ENCODE measurements at places on chromosomes 4 and X. TPM values are rescaled to one million over a fixed set of nuclear protein-coding genes. Genes with fewer than 3 reads are reported as not detected.

- DNase-seq = no peak
Measured at GRCh38 chr4:165324236-165324917, 3.1 kb upstream of the MSMO1 start.

DNA sequence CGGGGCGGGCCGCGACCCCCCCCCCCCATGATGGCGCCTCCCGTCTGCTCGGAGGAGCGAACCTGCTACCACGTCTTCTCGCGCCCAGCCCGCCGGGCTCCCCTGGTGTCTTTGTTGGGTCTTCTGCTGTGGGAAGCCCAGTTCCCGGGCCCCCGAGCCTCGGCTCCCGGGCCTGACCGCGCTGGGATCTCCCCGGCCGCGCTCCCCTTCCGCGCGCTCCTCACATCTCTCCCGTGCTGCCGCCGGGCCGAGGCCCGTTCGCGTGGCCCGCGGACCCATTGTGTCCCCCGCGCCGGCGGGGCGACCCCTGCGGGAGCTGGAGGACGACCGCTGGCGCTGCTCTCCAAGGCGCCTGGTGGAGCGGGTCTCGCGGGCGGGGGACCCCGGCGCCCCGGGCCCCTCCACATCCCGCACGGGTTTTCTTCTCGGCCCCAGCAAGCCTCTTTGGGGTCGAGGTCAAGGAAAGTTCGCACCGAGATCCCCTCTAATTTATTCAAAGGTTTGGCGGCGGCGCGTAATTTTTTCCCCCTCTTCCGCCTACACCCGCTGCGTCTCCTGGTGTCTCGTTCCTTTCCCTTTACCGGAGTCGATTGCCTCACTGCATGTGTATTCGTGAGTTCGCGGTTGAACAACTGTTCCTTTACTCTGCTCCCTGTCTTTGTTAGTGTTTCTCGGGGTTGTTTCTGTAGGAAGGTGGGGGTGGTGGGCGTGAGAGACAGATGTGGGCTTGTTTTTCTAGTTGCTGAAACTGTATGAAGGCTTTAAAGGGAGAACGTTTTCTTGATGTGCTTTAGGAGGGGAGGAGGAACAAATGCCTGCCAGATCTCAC is 770 bp downstream of the SMAD1 start:
- DNase-seq = peak; percentile 76

GRCh38 chrX:87003031-87003430 is 514.6 kb upstream of the KLHL4 start:
- DNase-seq = no peak

Gene BEX2
- 0.77 TPM for total RNA-seq

Gene HTN3
- not detected for total RNA-seq

GRCh38 chr4:186039697-186040096 is 29.3 kb upstream of the TLR3 start:
- DNase-seq = no peak

Gene COL4A5
- total RNA-seq = 34.9 TPM

- DNase-seq = peak; percentile 84
Measured at GRCh38 chr4:74258963-74259362, 49.3 kb upstream of the EPGN start.

DNA sequence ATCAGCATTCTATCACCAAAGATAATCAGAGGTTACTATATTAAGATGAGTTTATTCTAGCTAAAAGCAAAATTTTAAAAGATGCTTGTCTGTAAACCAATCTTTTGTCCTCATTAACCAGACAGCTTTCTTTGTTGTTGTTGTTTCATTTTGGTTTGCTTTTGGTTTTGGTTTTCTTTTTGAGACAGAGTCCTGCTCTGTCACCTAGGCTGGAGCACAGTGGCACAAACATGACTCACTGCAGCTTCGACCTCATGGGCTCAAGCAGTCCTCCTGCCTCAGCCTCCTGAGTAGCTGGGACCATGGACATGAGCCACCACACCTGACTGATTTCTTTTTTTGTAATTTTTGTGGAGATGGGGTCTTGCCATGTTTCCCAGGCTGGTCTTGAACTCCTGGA is 102.9 kb downstream of the COX18 start:
- no peak for DNase-seq

GRCh38 chrX:153780678-153781427 is at the start of gene SRPK3:
Gene SRPK3, plus strand, starts transcription at chrX:153781041. Its CDS starts 46 bp downstream, at chrX:153781087.
- DNase-seq = no peak

Gene ABCG2
- total RNA-seq = 13.6 TPM

Gene FAM47E
- 0.26 TPM for total RNA-seq

- peak; percentile 5 for DNase-seq
Measured at GRCh38 chr4:177740563-177740962, 298.3 kb upstream of the AGA start.

GRCh38 chr4:84529169-84529751 is 30.2 kb upstream of the NKX6-1 start:
- DNase-seq = peak; percentile 21

DNA sequence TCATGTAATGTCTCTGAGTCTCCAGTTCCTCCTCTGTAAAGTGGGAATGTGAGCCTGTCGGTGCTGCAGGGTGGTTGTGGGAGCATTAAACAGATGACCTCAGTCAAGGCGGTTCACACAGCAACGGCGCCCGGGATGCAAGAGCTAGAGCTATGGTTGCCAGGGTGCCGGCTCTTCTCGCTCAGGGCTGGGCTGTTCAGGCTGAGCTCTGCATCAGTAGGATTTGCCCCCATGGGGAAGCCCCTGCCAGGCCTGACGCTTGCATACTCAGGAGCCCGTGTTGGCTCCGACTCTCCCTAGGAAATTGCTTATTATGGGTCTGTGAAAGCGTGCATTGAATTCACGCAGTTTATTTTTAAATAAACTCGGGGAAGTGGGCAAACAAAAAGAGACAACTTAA is 67.3 kb downstream of the PSAPL1 start:
- no peak for DNase-seq

- peak; percentile 31 for DNase-seq
Measured at GRCh38 chrX:132612821-132613564, 124.2 kb upstream of the MBNL3 start.

DNA sequence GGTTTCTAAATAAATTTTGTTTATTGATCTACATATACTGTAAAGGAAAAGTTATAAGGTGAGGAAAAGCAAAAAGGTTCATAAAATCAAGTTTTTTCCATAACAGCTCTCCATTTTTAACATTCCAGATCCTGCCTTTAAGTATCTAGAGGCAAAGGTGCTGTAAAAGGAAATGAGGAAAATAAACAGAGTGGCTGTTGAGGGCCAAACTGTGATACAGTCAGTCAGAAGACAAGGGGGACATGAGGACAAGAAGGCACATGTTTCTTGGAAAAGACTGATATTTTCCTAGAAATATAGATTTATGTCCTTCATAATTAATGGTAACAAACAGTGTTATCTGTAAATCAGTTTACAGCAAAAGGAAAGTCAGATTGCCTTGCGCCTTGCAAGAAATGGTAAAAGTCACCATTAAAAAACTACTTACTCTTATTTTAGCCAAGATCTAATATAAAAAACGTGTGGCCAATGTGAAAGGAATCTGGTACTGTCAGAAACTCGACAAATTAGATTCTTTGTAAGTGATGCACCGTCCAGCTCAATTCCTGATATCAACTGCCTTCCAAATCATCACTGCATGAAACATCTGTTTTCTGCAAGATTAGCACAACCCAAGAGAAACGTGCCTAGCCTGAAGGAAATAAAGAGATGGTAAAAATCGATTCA is 34.0 kb upstream of the VEGFD start:
- no peak for DNase-seq

DNA sequence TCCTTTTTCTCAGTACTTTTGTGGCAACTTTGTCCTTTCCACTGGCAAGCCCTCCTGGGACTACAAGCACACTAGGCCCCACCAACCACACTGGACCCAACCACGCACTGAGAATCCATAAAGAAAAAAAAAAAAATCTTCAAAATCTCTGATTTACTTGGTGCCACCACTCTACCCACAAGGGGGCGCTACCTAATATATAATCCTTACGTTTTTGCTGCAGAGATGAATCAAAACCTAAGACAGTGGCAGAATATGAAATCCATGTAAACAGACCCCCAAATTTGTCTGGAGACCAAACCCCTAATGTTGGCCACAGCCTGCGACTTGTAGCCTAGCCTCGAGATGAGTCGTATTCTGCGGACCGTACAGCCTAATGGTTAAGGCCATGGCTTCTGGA is 63.5 kb upstream of the ARHGAP36 start:
- DNase-seq = peak; percentile 16

GRCh38 chr4:42489095-42489494 is 91.8 kb downstream of the SHISA3 start:
- DNase-seq = no peak

- DNase-seq = no peak
Measured at GRCh38 chr4:169185133-169185956, 85.4 kb downstream of the SH3RF1 start.

DNA sequence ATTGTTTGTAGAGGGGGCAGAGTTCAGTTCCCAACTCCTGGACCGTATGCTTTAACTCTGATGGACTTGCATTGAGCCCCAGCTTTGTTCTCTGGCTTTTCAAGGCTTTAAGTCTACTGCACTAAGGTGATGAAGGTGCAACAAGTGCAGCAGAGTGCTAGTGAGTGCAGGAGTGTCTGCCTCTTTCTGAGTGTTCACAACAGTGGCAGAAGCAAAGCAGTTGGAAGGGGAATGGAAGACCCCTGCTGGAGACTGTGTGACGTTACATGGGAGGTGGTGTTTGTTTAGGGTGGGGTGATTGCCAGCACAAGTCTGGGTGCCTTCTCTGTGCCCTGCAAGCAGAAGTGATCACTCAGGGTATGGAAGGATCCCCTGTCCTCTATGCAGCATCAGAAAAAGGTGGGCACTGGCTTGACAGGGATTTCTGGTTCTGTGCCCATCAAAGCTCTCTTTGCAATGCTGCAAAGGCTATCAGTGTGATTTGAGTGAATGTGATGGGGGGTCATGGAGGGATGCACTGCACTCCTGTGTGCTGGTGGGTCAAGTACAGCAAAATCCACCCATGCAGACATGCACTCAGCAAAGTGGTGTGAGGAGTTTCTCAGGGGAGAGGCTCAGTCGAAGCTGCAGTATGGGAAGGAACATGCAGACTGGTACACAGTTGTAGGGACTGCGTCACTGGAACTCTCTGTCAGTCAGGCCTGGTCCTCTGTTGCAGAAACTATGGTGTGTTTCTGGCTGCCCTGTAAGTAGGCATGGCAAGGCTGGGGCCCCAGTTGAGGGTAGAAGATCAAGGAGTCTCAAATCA is 70.9 kb upstream of the UGT2B7 start:
- no peak for DNase-seq

- no peak for DNase-seq
Measured at GRCh38 chr4:82909326-82909725, 8.8 kb downstream of the THAP9 start.

DNA sequence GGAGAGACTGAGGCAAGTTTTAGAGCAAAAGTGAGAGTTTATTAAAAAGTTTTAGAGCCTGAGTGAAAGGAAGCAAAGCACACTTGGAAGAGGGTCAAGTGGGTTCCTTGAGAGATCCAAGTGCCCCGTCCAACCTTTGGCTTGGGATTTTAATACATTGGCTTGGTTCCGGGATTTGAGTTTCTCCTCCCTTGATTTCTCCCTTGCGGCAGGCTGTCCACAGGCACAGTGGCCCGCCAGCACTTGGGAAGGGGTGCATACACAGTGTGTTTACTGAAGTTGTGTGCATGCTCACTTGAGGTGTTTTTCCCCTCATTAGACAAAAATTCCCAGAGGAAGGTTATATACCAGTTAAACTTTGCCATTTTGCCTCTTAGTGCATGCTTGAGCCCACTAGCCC is 333.5 kb downstream of the PCDH18 start:
- DNase-seq = no peak

- DNase-seq = no peak
Measured at GRCh38 chr4:929096-929765, 2.9 kb downstream of the GAK start.

DNA sequence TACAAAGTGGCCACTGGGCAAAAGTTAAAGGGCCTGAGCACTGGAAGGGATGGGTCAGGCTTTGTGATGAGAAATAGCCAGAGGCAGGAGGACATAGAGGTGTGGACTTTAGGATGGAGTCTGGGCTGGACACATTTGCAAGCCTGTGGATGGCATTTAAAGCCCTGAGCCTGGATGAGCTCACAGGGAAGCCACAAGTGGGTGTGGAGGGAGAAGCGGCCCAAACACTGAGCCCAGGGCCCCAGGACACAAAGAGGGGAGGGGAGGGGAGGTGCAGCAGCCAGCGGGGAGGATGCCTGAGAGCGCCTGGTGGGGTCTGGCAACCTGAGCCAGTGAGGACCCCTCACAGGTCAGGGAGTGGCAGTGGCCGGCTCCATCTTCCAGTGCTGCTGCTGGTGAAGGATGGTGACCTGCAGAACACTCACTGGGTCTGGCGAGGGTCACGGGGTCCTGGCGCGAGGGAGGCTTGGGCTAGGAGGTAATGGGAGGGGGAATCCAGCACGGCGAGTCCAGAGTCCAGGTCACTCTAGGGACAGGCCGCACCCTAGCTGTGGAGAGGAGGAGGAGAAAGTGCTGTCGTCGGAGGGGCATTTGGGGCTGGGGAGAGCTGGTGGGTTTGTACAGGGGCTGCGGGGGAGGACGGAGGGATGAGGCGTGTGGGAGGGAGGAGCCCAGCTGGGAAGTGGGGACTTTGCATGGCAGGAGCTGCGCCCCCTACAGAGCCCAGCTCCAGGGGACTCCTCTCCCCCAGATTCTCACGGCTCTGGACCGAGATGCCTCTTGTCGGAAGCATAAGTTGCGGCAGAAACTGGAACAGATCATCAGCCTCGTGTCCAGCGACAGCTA is 7.0 kb downstream of the LAGE3 start:
- DNase-seq = no peak

Gene MAGEA2B
- not detected for total RNA-seq

DNA sequence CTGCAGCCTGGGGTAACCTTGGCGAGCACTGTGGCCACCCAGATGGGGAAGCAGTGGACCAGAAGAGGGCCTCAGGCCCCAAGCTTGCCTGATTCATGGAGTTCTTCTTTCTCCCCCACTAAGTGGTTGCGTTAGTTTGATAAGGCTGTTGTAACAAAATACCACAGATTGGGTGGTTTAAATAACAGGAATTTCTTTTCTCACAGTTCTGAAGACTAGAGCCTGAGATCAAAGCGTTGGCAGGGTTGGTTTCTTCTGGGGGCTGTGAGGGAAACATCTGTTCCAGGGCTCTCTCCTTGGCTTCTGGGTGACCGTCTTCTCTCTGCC is 105.7 kb upstream of the GATB start:
- DNase-seq = no peak

GRCh38 chr4:157918036-157918832 is 254.6 kb downstream of the GASK1B start:
- no peak for DNase-seq

Gene ADGRL3
- 0.13 TPM for total RNA-seq

DNA sequence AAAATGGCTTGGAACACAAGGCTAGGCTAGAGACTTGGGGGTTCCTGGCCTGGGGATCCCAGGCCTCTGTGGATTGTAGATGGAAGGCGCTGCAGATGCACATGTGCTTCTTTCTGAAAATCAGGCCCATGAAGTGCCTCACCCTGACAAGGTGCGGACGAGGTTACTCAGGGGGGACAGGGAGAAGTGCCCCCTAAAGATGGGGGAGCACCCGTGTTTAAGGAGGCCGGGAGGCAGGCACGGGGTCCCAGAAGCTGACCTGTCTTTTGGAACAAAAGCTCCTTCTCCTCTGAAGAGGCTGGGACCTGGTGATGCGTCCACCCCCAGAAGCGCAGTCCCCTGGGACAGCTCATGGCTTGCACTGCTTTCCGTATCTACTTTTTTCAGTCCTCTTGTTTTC is 2.4 kb downstream of the PDZD4 start:
- DNase-seq = no peak

Gene STARD8
- 44.5 TPM for total RNA-seq
